Head of caudate nucleus (tissue), 42 donors: ENCODE measurements at places on chromosomes 3 and 15.

DNA sequence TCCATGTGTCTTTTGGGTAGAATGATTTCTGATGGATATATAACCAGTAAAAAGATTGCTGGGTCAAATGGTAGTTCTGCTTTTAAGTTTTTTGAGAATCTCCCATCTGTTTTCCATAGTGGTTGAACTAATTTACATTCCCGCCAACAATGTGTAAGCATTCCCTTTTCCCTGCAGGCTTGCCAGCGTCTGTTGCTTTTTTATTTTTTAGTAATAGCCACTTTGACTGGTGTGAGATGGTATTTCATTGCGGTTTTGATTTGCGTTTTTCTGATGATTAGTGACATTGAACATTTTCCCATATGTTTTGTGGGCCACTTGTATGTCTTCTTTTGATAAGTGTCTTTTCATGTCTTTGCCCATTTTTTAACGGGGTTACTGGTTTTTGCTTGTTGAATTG, 36.3 kb upstream of the MB21D2 start:
- no peak for DNase-seq

DNA sequence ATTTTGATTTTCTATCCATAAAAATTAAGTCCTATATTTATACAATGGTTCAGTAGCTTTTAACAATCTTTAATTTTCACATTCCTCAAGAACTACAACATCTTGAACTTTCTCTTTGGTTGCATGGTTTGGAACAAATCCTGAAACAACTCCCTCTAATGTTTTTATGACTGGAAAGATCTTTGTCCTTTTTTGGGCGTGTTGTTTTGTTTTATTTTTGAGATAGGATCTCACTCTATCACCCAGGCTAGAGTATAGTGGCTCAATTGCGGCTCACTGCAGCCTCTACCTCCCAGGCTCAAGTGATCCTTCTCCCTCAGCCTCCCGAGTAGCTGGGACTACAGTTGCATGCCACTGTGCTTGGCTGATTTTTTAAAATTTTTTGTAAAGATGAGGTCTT, 4.0 kb downstream of the STX19 start:
- no peak for DNase-seq

DNA sequence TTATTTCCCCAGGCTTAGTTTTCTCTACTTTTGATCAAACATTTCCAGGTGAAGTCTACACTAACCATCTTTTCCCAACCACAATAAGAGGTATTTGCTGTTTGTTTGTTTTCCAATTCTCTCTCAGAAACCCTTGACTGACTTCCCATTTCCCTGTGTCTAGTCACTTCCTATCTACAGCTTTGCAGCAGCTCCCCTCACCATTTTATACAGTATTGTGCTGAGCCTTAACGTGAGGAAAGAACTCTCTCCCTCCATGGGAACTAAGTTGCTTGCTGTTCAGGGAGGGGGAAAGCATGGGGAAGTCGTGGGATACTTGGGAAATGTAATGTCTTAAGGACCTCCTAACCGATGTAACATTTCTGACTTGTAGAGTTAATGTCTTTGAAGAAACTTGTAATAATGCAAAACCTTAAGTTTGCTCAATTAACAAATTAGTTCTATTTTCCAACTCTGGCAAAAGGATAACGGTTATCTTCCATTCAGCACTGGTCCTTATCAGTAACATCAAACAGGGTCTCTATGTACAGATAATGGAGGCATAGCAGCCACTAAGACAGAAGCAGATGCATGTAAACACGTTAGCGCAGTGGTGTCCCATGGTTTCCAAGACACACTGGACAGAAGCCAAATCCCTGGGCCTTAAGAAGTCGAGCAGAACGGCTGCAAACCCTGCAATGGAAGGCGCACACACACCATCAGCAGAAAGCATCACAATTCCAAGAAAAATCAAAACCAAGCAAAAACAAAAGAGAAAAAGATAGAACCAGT, 39.7 kb downstream of the NPTN start:
- no peak for DNase-seq

DNA sequence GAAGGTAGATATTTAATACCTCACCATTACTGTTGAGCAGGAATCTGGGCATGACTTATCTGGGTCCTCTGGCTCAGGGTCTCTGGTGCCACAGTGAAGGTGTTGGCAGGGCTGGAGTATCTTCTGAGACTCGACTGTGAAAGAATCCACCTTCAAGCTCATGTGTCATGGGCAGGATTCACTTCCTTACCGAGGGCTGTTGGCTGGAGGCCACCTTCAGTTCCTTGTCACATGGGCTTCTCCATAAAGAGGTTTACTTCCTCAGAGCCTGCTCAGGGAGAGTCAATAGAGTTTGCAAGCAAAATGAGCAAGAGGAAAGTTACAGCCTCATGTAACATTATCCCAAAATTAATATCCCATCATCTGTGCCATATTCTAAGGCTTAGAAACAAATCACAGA, 459.5 kb downstream of the NR2F2 start:
- DNase-seq, result peak; percentile 17

DNA sequence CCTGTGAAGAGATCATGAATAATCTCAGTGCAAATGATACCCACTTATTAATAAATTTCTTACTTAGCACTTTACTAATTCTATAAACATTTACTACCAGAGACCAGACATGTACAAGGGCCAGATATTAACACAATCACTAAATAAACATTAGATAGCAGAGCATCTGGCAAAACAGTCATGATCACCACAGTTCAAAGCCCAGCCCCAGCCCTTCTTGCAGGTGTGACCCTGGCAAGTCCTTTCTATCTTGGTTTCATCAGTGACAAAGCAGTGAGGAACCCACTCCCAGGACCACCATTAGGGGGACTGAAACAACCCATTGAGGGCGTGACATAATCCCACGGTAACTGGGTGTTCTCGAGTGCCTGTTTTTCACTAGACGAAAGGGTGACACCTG, 11.6 kb downstream of the ZXDC start:
- DNase-seq, result no peak

GRCh38 chr3:111311126-111311525, 230.9 kb upstream of the CD96 start:
- no peak for DNase-seq

GRCh38 chr3:52431459-52432223, 13.3 kb downstream of the SEMA3G start:
- no peak for DNase-seq

GRCh38 chr3:13367728-13368127, 52.4 kb downstream of the NUP210 start:
- no peak for DNase-seq

DNA sequence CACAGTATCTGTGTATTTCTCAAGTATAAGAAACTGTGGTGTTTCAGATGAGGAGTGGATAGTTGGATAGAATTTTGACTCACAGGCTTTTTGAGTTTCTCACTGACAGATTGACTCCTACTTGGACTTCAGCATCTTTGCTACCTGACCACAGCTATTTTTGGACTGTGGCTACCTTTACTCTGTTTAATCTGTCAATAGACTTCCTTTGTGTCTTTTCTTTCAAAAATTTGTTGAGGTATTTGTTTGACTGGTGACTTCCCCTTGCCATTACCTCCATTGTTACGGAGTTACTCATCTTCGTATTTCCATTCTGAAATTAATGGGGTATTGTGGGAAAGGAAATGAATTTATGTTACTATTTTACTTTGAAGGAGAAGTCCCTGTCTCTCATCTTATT, 123.8 kb downstream of the AGBL1 start:
- no peak for DNase-seq

DNA sequence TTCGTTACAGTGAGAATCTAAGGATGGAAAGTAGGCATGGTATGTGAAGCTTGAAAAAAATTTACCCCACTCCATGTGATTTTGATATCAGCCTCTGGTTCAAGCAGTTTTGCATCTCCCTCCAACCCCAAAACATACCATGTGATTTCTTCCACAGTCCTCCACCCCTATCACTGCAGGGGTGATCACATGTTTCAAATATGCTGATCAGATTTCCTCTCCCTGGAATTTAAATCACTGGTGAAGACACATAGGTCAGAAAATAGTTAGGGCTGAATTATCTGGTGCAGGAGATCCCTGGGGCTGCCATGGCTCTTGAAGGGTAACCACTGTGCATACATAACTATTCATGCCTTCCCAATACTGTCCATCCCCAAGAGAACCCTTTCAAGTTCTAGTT, 119.7 kb upstream of the THRB start:
- no peak for DNase-seq

DNA sequence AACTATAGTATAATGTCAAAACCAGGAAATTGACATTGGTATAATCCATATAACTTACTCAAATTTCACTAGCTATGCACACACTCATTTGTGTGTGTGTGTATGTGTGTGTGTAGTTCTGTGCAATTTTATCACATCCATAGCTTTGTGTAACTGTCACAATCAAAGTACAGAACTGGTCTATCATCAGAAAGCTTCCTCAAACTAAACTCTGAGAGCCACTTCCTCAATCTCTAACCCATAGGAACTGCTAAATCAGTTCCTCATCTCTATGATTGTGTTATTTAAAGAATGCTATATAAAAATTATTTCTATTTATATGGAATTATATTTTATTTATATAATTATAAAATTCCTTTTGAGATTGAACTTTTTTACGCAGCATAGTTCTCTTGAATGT, 18.1 kb downstream of the LNP1 start:
- DNase-seq, result no peak

DNA sequence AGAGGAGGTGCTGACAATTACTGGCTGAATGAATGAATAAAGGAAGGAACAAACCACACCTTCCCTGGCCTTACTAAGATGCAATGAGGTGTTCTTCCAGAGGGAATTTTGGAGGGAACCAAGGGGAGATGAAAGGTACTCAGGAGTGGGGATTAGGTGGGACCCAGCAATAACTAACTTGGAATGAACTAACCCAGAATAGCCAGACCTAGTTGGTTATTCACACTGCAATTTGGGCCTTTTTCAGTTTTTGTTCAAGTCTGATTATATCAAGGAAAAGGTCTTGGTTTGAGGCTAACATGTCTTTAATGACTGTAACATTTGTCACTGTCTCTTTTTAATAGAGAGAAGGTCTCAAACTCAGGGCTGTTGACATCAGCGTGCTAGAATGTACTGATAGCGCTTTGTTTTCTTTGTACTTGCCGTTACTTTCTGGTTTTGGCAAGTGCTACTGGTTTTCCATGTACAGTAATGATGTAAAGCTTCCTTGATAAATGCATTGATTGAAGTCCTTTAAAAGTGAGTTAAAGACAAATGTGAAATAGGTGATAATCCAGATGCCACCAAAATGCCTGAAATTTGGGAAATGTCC, 3.2 kb upstream of the PLXND1 start:
- no peak for DNase-seq

DNA sequence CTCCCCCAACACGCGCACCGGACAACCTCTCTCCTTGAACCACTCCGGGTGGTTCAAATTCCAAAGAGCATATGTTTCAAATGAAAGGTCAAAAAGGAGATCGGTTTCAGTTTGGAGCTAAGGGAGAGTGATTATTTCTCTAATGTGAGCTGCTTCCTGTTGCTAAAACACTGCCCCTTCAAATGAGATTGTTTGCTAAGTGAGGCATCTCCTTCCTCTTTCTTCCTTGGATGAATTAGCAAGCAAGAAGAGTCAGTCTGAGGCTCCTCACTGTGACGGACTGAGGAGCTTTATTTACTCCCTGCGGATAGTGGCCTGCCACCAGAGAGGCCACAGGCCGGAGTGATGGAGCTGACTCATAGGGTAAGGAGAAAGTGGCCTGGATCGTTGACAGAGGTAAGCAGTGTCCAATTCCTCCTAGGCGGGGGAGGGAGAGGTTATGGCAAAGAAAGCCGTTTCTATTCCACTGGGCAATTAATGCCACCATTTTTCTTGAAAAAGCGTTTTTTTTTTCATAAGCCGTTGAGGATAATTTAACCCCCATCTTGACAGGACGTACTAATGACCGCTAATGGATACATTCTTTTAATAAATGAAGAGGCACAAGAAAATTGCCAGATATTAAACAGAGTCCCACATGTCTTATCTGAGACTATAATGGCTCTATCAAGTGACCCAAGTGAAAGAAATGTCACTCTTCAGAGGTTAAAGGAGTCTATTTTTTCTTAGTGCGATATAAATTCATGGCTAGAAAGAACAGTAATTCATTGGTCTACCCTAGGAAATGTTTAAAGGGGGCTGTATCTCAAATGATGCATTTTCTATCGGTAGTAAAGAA, 167.0 kb upstream of the ANKRD28 start:
- DNase-seq, result peak; percentile 46

DNA sequence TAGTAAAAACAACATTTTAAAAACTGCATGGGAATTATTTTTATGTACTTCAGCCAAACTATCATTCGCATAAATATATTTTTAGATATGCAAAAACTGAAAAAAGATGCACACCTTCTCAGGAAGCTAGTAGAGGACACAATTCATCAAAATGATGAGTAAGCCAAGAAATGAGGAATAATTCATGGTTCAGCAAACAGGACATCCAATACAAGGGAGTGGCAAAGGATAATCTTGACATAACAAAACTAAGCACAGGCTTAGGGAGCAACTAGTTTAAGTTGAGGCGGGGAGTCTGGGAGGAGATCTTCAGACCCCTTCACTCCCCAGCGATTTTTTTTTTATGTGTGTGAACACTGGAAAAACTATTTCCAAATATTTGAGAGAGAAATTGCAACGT, 93.7 kb downstream of the ZNF280D start:
- no peak for DNase-seq

- no peak for DNase-seq
Observed at GRCh38 chr15:57821826-57822225, 115.3 kb downstream of the POLR2M start.

- no peak for DNase-seq
Observed at GRCh38 chr3:190086191-190086590, 34.5 kb downstream of the P3H2 start.

GRCh38 chr3:177449360-177450006, 252.2 kb upstream of the TBL1XR1 start:
- no peak for DNase-seq

GRCh38 chr3:169868369-169868768, 1.4 kb downstream of the LRRC31 start:
- no peak for DNase-seq
